ENCODE measurements at places on chromosomes 1 and 21.
A peak's percentile ranks its signal among the peaks of the same experiment; 100 is the strongest.

- no peaks in the 10 kb centered on the region for H3K36me3 ChIP-seq
- no peaks in the 10 kb centered on the region for H3K4me1 ChIP-seq
- no peak overlapping the region for H3K27ac ChIP-seq
- no peaks in the 10 kb centered on the region for H3K27me3 ChIP-seq
Observed at GRCh38 chr1:82466416-82466815, 665.7 kb downstream of the ADGRL2 start.

DNA sequence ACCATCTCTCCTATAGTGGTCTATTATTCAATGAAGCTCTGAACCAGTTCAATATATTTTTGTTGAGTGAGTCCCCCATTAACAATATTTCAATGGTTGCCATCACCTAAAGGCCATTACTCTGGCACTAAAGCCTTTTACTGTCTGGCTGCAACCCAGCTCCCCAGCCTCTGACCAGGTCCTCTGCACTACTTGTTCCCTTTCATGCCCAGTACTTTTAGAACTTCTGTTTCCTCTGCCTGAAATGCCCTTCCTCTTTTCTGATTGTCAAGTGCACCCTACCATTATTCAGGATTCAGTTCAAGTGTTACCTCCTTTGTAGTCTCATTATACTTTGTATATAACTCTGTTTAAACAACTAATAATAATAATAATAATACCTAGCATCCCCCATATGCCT is 30.4 kb upstream of the ZFYVE9 start:
- H3K36me3 ChIP-seq = no peaks in the 10 kb centered on the region
- H3K27ac ChIP-seq = no peak overlapping the region
- no peaks in the 10 kb centered on the region for H3K4me1 ChIP-seq
- no peak overlapping the region for H3K4me3 ChIP-seq
- H3K27me3 ChIP-seq = no peaks in the 10 kb centered on the region

DNA sequence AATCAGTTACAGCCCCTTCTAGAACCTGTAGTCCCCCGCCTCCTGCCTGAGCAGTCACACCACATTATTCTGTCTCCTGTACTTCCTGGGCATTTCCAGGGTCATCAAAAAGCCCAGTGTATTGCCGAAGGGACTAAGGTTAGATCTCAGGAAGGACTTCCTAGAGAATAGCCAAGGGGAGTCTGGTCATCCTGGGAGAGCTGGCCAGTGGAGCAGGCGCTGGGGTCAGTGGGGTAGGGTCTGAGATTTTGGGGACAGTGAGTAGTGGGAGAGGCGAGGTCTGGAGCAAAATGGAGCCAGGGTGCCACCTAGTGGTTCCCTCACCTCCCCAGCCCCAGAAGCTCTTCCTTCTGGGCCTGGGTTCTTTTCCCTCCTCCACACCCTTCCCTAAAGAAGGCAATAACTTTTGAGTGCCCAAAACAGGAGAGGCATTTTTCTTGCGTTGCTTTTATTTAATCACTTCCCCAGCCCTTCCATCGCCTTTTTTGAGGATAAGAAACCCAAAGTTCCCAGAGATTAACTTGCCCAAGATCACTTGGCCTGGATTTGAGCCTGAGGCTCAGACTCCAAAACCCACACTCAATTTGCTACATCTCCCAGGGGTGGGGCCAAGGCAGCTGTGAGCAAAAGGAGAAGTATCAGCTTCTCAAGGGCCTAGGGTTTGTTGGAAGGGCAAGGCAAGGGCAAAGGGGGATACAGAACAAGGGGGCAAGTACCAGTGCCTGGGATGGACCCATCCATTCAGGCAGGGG is 7.3 kb upstream of the PMVK start:
- H3K4me1 ChIP-seq = peaks cover 18% of the 10 kb centered on the region
- no peak overlapping the region for H3K4me3 ChIP-seq
- peak; percentile 51 for DNase-seq
- H3K27ac ChIP-seq = no peak overlapping the region
- peaks cover 20% of the 10 kb centered on the region for H3K36me3 ChIP-seq
- no peaks in the 10 kb centered on the region for H3K27me3 ChIP-seq

GRCh38 chr21:38533887-38534286 is 35.6 kb upstream of the ERG start:
- H3K36me3 ChIP-seq = no peaks in the 10 kb centered on the region
- no peak overlapping the region for H3K27ac ChIP-seq
- H3K4me3 ChIP-seq = no peak overlapping the region
- no peaks in the 10 kb centered on the region for H3K4me1 ChIP-seq

- H3K4me3 ChIP-seq = no peak overlapping the region
- no peaks in the 10 kb centered on the region for H3K4me1 ChIP-seq
- H3K36me3 ChIP-seq = no peaks in the 10 kb centered on the region
- DNase-seq = no peak
- no peaks in the 10 kb centered on the region for H3K27me3 ChIP-seq
Observed at GRCh38 chr1:55635856-55636255, 420.7 kb upstream of the USP24 start.

DNA sequence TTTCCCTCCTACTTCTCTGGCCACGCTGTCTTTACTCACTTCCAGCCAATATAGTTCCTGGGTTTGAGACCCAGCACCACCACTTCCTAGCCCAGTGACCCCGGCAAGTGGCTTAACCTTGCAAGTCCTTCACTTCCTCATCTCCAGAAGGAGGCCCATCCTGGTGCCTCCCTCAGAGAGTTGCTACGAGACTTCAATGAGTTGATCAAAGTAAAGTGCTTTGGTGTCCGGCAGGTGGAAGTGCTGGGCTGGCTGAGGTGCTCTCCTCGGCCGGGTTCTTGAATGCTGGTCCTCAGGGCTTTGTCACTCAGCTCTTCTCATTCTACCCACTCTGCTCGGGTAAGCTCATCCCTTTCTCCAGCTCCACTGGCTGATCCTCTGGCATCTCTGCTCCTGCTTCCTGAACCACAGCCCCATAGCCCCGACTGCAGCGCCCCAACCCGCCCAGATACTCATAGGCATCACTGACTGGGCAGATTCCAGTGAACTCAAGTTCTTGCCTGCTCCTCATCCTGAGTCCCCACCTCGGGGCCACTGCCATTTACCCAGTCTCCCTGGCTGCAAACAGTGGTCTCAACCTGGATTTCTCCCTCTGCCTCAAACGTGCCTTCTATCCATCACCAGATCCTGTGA is 75.8 kb upstream of the WNT4 start:
- no peak overlapping the region for H3K27ac ChIP-seq
- DNase-seq = no peak
- no peaks in the 10 kb centered on the region for H3K4me1 ChIP-seq
- no peaks in the 10 kb centered on the region for H3K36me3 ChIP-seq

GRCh38 chr1:106954661-106955229 is 101.7 kb upstream of the PRMT6 start:
- no peaks in the 10 kb centered on the region for H3K4me1 ChIP-seq
- H3K36me3 ChIP-seq = no peaks in the 10 kb centered on the region
- no peak for DNase-seq

- no peak overlapping the region for H3K4me3 ChIP-seq
- H3K36me3 ChIP-seq = no peaks in the 10 kb centered on the region
- no peaks in the 10 kb centered on the region for H3K27me3 ChIP-seq
- no peak overlapping the region for H3K27ac ChIP-seq
- H3K4me1 ChIP-seq = peaks cover 2% of the 10 kb centered on the region
Observed at GRCh38 chr1:248751142-248751541, 4.4 kb downstream of the LYPD8 start.

GRCh38 chr1:94327001-94327690 is 89.8 kb upstream of the ARHGAP29 start:
- no peaks in the 10 kb centered on the region for H3K36me3 ChIP-seq
- DNase-seq = peak; percentile 48
- H3K4me1 ChIP-seq = peaks cover 19% of the 10 kb centered on the region
- H3K27ac ChIP-seq = peak overlapping the region; percentile 94
- no peak overlapping the region for H3K4me3 ChIP-seq

DNA sequence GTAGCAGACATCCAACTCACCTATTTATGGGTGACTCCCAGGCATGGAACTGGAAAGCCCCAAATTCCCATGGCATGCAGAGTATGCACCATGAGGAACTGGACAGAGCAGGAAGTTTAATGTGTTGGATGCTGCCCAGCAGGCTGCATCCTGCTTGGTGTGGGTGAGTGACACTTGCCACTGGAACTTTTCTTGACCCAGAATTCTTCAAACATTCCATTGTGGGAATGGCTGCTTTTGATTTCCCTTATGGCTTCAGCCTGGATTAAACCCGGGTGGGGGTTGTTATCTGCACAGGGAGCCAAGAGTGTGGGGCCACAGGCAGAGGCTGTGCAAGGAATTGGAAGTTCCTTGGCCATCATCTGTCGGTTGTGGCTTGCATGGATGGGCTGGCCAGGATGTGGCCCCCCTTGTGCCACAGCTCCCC is 26.9 kb upstream of the BACE2 start:
- peaks cover 4% of the 10 kb centered on the region for H3K4me1 ChIP-seq
- H3K4me3 ChIP-seq = no peak overlapping the region
- H3K27me3 ChIP-seq = no peaks in the 10 kb centered on the region
- no peak for DNase-seq
- H3K27ac ChIP-seq = no peak overlapping the region

DNA sequence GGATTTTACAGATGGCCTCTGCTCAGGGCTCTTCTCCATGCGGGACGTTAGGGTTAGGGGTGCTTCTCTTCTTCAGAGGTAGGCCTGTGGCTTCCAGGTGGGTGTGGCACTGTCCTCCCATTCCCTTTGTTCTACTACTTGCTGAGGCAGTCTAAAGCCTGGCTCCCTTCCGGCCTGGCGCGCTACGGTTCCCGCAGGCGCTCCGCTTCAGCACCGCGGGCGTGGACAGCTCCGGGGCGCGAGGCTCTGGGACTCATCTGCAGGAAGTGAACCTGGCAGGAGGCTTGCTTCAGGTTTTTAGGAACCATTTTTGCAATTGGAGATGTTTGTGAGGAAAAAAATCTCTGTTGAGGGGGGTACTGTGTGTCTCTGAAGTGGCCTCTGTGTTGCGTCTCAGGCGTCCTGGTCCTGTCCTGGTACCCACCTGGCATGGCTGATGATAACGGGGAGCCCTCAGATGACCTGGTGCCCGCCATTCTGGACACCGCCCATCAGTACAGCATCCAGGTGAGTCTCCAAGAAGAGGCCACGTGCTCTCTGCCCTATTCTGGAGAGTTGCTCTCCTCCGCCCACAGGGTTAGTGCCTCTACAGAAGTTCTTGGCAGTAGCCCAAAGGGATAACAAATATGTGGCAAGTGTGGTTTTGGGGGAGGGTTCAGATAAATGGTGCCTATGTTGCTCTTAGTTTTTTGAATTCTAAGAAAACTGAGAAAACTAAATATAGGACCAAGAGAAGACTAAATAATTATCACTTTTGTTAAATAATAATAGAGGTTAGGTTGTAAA is 1.9 kb downstream of the MANEAL start:
- DNase-seq = peak; percentile 51
- peaks cover 48% of the 10 kb centered on the region for H3K27me3 ChIP-seq
- H3K4me3 ChIP-seq = no peak overlapping the region
- H3K36me3 ChIP-seq = peaks cover 4% of the 10 kb centered on the region
- peaks cover 22% of the 10 kb centered on the region for H3K4me1 ChIP-seq
- no peak overlapping the region for H3K27ac ChIP-seq

DNA sequence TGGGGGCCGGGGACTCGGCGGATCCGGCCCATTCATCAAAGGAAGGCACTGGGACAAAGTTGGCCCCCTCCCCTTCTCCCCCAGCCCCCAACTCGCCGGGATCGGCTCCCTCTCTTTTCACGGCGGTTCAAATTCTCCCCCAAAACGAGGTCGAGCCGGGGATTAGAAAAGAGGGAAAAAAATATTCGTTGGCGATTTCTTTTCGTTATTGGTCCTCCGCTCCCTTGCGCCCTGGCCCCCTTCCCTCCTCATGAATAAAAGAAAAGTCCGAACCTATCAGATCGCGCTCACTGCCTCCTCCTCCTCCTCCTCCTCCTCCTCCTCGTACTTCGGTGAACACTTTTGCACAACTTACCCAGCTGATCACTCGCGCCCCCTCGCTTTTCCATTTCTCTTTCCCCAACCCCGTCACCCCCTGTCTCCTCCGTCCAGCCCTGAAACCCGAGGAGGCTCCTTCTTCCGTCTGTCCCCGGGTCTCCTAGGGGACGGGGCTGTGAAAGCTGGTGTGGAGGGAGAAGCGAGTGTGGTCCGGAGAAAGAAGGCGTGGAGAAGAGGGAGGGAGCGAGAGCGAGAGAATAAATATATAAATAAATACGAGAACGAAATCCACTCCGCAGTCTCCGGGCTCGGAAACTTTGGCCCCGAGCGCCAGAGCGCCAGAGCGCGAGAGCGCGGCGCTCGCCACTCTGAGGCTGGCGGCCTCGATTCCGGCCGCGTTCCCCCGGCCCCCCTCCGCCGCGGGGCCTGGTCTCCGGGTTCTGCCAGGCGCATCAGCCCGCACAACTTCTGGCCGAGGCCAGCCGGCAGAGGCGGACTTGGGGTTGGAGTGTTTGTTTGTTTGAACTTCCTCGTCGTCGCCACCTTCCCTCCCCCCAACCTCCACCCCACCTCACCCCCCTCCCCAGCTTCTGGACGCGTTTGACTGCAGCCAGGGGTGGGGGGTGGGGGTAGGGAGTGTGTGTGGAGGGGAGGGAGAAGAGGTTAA is at the start of gene PAX7:
PAX7 (plus strand) TSS at position 336 of the 985 bp plus-strand sequence. CDS start 758 bp downstream, outside the sequence.
- H3K4me1 ChIP-seq = peaks cover 7% of the 10 kb centered on the region
- H3K36me3 ChIP-seq = no peaks in the 10 kb centered on the region
- H3K27ac ChIP-seq = no peak within 1 kb of the TSS
- peaks cover 90% of the 10 kb centered on the region for H3K27me3 ChIP-seq
- no peak within 1 kb of the TSS for H3K4me3 ChIP-seq

DNA sequence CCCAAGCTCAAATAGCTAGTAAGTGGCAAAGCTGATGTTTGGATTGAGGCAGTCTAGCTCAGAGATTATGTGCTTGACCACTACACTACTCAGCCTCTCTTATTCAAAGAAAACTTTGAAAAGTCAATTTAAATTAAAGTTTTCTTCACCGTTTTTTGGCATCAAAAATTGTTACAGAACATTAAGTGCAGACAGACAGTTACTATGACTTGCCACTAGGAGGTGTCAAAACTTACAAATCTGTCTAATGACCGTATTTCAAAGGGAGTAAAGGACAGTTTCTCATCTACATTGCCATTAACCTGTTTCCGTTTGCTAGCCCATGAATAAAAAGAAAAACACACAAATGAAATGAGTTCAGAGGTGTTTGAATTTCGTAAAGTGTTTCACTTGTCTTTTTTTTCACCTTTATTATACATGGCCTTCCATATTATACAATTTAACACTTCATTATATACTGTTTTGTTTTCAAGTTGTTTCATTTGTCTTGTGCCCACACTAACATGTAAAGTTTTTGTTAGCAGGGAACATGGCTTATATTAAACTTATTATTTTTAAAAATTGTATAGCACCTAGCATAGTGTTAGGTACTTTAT is 57.4 kb upstream of the MTF2 start:
- H3K36me3 ChIP-seq = no peaks in the 10 kb centered on the region
- H3K27ac ChIP-seq = no peak overlapping the region
- H3K27me3 ChIP-seq = peaks cover 20% of the 10 kb centered on the region
- DNase-seq = peak; percentile 56
